T-helper 17 cell (primary cell): ENCODE measurements at places on chromosomes 4 and X. TPM values are rescaled to one million over a fixed set of nuclear protein-coding genes. Genes with fewer than 3 reads are reported as not detected.

Gene ERCC6L
- total RNA-seq = not detected

Gene TIMM8A
- 4.4 TPM for total RNA-seq

GRCh38 chr4:28436191-28437080 lies 1575.8 kb downstream of the STIM2 start:
- no peaks in the 10 kb centered on the region for H3K36me3 ChIP-seq
- H3K4me1 ChIP-seq = no peaks in the 10 kb centered on the region
- no peak overlapping the region for H3K27ac ChIP-seq
- DNase-seq = no peak

DNA sequence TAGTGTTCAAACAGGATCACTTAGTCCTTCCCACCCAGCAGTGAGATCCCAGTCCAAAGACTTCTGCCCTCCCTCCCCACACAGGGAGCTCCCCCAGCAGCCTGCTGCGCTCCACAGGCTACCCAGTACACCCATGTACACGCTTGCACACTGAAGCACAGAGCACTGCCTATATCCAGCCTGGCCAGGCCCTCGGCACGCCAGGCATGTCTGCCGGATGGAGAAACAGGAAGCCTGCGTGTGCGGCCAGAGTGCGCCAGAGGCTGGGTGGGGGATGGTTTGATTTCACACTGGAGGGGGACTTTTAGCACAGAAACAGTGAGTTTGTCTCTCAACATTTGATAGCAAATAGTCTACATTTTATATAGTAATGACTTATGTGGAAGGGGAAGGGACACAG lies 833.5 kb upstream of the IGFBP7 start:
- no peaks in the 10 kb centered on the region for H3K4me1 ChIP-seq
- H3K27ac ChIP-seq = no peak overlapping the region

DNA sequence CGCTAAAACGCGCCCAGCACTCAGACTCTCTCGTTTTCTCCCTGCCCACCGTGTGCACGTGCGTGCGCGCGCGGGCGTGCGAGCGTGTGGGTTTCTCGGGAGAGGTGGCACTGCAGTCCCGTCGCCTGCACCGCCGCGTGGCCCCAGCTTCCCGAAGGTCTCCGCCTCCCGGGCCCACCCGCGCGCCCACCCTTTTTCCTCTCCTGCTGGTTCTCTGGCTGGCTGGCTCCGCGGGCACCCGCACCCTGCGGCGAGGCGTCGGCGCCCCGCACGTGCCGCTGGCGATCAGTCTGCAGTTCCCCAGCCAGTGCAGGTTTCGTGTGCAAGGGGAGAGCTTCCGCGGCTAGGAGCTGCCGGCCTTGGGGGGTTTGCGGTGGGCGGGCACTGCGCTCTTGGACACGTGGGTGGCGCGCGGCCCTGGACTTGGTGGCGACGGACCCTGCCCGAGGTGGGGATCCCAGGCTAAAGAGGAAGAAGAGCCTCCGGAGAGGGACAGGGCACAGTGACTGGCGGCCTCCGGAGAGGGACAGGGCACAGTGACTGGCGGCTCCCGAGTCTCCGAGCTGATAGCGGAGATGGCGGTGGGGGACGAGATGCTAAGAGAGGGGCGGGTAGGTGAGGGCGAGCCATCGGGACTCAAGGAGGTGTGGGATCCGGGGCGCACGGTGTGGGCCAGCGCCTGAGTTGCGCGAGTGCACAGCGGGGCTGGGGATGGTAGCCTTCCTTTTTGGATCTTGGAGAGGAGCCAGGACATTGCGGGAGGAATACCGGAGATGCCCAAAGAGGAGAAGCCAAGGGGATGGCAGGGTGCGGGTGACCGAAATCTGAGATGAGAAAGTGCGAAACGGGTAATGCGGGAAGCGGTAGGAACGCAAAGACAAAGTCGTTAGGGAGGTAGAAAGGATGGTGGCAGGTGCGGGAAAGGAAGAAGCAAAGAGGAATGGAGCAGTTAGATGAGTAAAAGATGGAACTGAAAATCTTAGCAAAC lies at the start of gene FAM184B:
Gene FAM184B, minus strand, starts transcription at position 322 of the 988 bp plus-strand sequence. CDS start 322 bp downstream, outside the sequence.
- H3K27me3 ChIP-seq = peaks cover 31% of the 10 kb centered on the region
- no peak for DNase-seq
- peaks cover 9% of the 10 kb centered on the region for H3K4me1 ChIP-seq
- H3K27ac ChIP-seq = no peak within 1 kb of the TSS

DNA sequence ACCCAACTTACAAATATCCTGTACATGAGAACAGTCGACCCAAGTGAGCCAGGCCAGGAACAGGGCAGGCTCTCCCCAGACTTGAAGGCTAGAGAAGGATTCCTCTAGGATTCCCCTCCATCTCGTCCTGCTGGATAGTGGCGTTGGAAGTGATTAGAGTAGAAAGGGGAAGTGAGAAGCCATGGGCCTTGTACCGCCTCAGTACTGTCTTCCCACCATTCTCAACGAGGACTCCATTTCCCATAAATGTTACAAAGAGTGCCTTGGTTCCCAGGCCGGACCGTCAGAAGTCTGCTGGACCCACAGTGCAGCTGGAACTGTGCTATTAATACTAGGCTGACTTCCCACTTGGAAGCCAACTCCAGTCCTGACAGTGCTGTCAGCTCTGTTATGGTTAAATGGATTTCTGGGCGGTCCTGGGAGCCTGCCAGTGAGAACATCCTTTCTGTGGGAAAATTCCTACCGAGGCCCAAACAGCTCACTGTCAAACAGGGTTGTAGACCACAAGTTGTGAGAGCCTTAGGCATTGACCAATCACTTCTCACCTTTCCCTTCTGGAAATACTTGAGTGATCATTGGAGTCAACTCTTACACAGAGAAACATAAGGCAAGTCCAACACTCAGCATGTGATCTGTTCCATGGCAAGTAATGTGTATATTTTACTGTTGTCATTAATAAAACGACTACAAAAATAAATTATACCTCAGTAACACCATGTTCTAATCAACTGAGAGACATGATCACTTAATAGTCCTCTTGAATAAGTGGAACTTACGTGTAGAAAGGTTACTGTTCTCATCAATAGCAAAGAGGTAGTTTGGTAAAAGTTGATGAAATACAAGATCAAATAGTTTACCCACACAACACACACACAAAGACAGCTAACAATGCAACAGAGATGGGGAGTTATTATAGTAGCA lies 58.4 kb downstream of the AMELX start:
- peak overlapping the region; percentile 19 for H3K27ac ChIP-seq
- H3K4me1 ChIP-seq = no peaks in the 10 kb centered on the region
- no peaks in the 10 kb centered on the region for H3K27me3 ChIP-seq
- no peaks in the 10 kb centered on the region for H3K36me3 ChIP-seq

- H3K27ac ChIP-seq = no peak overlapping the region
- no peak for DNase-seq
- H3K4me3 ChIP-seq = no peak overlapping the region
Observed at GRCh38 chrX:9867226-9867625, 81.0 kb downstream of the SHROOM2 start.
